ENCODE measurements at places on chromosomes 16 and 17. TPM values are rescaled to one million over a fixed set of nuclear protein-coding genes. Genes with fewer than 3 reads are reported as not detected.
A peak's percentile ranks its signal among the peaks of the same experiment; 100 is the strongest.

DNA sequence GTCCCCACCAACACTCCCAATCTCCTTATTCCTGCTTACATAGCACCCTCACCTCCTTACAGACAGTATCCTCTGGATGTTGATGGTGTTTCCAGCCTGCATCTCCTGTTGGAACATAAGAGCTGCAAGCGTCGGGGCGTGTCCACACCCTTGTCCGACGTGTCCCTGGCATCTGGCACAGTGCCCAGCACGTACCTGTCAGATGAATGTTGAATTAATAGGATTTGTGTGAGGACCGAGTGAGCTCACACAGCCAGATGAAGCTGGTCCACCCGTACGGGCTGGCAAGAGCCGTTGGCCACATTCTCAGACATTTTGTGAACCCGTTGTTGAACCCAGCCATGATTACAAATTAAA lies 12.2 kb upstream of the CBX4 start:
- DNase-seq, result no peak

DNA sequence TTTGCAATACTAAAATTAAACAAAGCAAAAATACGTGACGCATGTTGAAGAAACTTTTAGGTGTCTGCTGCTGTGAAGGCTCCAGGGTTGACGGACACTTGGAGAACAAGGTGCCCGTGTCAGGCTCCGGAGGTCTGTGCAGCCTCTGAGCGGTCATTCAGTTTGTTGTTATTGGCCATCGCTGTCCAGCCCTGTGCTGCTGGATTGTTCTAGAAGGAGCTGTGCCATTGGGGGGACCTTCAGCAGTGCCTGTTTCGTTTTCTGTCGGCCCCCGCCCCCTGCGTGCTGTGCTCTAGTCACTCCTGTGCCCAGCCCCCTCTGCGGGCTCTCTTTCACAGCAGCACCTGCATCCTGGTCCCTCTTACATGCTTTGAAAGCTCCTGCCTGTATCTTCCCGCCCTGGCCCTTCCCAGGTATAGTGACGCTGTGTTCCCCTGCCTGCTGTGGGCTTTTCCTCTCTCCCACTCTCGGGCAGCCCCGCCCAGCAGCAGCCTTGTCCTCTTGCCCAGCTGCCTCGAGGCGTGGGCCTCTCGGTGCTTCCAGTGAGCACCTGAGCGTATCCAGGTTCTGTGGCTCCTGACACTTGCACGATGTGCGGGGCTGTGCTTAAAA lies 50.7 kb downstream of the RNF213 start:
- no peak for DNase-seq

DNA sequence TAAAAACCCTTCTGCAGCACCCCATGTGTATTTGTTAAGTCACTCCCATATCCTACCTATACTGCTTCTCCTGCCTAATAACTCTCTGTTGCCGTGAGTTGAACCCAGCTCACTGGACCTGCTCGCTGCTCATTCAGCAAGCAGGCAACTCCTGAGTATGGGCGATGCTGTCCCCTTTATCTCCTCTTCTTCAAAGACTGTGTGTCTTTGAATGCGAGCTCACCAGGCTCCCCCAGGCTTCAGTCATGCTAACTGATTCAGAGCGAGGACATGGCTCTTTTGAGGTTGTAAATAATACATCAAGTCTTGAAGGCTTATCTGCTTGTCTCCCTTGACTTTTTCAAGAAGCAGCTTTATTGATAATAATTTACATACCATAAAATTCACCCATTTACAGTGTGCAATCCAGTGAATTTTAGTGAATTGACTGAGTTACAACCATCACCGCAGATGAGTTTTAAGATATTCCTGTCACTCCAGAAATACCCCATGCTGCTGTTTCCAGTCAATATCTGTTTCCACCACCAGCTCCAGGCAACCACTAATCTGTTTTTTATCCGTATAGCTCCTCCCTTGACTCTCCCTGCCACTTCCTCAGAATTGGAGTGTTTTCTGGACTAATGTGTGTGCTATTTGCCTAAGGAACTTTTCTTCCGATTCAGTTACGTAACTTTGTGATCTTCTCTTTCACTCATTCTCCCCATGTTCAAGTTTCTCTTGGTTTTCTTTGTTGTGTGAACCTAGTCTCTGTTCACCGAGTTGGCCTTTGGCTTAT lies 132.2 kb downstream of the SPECC1 start:
- no peak for DNase-seq

- DNase-seq, result no peak
These were observed 1.9 kb upstream of the NUP93 start for GRCh38 chr16:56728027-56728426.

Gene TBC1D3K
- not detected for polyA plus RNA-seq

Gene ABCA8
- 40.1 TPM for polyA plus RNA-seq

DNA sequence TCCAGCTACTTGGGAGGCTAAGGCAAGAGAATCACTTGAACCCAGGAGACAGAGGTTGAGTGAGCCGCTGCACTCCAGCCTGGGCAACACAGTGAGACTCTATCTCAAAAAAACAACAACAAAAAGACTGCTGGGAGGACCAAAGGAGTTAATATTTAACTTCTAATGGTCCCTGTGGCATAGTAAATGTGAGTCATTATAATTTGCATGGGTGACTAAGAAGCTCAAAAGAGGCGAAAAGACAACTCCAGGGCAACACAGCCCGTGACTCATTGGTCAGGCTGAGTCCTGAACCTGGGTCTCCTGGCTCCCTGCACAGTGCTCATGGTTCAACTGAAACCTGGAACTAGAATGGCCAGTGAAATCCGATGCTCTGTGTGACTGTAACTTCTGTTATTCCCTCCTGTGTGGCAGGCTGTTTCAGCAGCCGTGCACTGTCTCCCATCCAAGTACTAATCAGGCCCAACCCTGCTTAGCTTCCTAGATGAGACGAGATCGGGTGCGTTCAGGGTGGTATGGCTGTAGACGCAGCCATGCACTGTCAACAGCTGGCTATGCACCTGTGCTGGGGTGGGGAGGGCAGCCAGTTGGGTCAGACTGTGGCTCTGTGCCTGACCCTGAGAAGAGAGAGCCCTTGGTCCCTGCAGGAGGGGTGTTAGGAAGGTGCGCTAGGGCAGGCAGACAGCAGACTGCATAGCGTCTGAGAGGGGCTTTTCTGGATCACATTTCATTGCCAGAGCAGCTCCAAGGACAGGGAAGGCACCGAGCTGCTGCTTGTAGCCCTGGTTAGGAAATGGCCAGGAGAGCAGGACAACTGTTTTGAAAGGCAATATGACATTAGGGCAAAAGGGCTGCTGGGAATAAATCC lies 14.5 kb upstream of the GPRC5C start:
- no peak for DNase-seq

DNA sequence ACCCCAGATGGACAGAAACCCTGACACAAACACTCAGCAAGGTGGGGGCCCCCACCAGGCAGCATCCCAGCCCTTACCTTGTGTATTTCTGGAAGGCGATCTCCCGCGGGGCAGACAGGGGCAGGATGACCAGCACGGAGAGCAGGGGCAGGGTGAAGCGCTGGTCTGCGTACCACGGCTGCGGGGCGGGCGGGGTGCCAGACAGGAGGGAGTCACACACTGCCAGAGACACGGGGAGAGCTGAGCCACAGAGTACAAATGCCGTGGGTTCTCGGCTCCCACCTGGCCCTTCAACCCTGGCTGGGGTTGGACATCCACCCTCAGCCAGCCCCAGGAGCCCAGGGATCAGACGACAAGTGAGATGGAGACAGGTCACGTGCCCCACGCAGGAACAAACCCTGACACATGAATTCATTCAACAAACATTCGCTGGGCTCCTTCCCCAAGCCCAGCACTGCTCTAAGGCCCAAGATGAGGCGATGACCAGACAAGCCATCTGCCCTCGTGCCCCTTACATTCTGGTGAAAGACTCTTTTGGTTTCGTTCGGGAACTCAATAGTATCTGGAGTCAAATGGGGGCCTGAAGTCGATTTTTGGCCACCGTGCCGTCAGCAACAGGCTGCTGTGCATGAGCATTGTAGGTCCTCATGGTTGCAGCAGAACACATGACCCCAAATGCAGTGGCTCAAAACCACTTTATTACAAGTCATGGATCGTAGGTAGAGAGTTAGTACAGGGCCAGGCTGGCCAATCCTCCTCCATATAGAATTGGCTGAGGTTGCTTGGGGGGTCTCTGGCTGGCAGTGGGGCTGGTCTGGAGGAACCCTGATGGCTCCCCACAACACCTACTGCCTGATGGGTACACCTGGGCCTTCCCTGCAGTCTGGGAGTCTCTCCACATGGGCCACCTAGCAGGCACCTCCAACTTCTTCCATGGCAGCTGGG lies 9.1 kb downstream of the SLC38A8 start:
- no peak for DNase-seq

Gene NPTX1
- 0.54 TPM for polyA plus RNA-seq

- DNase-seq, result no peak
These were observed 13.8 kb downstream of the C17orf50 start for GRCh38 chr17:35774499-35774898.

DNA sequence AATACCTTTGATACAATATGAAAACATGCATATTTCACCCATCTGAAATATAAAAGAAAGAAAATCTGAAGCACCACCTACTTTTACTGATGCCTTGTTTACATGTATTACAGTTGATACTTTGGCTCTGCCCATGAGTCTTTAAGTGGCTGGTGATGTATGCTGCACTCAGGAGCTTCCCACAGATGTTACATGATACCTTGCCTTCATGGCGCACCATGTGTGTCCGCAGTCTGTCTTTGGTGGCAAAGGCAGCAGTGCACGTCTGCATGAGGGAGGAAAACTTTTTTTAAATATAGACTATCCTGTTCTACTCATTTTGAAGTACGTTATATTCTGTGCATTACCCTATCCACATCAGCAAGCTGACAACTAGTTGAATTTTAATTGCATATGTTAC lies 7.5 kb downstream of the VEZF1 start:
- no peak for DNase-seq

Gene GPRC5B
- 91.8 TPM for polyA plus RNA-seq

GRCh38 chr17:80640366-80641084 lies 95.9 kb downstream of the RPTOR start:
- no peak for DNase-seq

GRCh38 chr17:60108712-60109111 lies 30.0 kb upstream of the HEATR6 start:
- no peak for DNase-seq

Gene KRTAP16-1
- not detected for polyA plus RNA-seq

- no peak for DNase-seq
These were observed 68.6 kb downstream of the SMPD3 start for GRCh38 chr16:68379472-68380347.

DNA sequence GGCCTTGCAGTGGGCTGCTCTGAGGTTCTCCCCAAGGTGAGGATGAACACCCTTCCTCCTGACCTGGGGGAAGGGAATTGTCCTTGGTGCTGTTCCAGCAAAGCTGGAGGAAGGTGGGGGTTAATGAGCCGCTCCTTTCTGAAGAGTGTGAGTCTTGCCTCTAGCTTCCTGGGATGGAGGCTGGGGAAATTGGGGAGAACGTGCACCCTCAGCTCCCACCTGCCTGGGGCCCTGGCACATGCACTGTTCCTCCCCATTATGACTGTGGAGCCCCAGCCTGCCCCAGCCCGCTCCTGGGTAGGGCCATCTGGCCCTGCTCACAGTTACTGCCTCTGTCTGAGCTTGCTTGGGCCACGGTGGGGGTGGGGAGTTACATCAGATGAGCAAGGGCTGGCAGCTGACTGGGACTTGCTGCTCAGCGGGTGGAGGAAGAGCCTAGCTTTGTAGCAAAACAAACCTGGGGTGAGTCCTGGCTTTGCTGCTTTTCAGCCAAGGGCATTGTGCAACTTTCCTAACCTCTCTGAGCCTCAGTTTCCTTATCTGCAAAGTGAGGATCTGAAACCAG lies 11.1 kb downstream of the TNS4 start:
- DNase-seq, result peak; percentile 48

Gene NPIPB5
- polyA plus RNA-seq, result 51.1 TPM

DNA sequence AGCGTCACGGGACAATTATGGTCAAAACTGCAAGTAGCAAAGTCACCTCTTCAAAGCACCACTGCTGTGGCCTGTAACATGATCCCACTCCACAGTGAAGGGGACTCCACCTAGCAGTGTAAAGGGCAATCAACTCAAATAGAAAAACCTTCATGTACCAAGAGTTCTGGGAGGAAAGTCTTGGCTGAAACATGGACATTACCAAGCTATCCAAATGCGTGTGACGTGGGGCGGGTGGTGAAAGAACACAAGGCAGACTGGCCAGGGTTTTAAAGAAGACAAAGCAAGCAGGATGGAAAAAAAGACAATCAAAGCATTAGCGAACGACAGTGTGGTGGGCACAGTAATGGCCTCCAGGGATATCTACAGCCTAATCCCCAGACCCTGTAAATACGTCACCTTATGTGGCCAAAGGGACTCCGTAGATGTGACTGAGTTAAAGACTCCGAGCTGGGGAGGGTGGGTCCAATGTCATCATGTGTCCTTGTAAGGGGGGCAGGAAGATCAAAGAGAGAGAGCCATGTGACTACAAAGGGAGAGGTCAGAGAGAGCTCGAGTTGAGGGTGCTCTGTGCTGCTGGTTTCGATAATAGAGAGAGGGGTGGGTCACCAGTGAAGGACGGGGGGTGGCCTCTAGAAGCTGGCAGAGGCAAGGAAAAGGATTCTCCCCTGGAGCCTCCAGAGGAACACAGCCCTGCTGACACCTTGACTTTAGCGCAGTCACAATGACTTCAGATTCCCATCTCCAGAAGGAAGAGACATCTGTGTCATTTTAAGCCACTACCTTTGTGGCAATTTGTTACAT lies 6.0 kb downstream of the HSDL1 start:
- DNase-seq, result no peak

DNA sequence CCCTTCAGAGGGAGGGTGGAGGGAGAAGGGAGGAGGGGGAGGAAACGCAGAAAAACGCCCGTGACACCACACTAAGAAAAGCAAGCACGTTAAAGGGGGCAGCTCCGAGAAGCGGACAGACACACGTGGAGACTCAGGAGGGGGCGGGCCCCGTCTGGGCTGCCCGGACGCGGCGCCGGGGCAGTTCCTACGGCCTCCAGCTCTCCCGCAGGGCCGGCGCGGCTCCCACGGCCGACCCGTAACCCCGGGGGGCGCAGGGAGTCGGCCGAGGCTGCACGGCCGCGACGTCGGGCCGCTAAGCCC lies 362 bp downstream of the KLHDC4 start:
- DNase-seq, result no peak

Gene ZNF624
- 7.9 TPM for polyA plus RNA-seq

Gene GPR142
- not detected for polyA plus RNA-seq

DNA sequence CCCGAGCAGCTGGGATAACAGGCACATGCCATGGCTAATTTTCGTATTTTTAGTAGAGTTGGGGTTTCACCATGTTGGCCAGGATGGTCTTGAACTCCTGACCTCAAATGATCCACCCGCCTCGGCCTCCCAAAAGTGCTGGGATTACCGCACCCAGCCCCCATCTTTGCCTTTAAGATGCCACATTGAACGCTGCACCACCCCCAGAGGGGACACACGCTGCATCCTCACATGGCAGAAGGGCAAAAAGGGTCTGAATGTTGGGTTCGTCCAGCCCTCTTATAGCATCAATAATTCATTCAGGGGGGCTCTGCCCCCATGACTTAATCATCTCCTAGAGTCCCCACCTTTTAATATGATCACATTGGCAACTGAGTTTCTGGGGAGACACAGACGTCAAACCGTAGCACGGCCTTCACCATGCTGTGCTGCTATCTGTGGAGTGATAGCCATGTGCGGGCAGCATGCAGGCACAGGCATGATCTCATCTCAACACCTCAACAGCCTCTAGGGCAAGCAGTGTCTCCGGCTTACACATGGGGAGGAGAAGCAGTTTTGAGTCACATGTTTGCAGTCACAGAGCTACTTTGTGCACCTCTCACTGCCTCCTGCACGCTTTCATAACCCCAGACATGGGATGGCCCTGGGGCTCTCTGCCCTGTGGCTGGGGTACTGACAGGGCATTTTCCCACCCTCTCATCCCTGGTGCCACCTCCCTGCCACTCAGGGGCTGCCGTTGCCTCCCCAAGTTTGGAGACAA lies 30.0 kb downstream of the IL21R start:
- no peak for DNase-seq

Gene RPTOR
- 18.8 TPM for polyA plus RNA-seq
